Cardiac septum (tissue), 1 donor: ENCODE measurements at places on chromosomes 1 and 21. TPM values are rescaled to one million over a fixed set of nuclear protein-coding genes. Genes with fewer than 3 reads are reported as not detected.
A peak's percentile ranks its signal among the peaks of the same experiment; 100 is the strongest.

GRCh38 chr1:109988349-109988914, 3.9 kb downstream of the AHCYL1 start:
- DNase-seq = no peak

Gene ALG14
- total RNA-seq = 4.7 TPM

GRCh38 chr1:6001992-6002576, 9.9 kb upstream of the NPHP4 start:
- peak; percentile 73 for DNase-seq

- no peak for DNase-seq
Measured at GRCh38 chr1:92567211-92567868, 80.6 kb upstream of the GFI1 start.

DNA sequence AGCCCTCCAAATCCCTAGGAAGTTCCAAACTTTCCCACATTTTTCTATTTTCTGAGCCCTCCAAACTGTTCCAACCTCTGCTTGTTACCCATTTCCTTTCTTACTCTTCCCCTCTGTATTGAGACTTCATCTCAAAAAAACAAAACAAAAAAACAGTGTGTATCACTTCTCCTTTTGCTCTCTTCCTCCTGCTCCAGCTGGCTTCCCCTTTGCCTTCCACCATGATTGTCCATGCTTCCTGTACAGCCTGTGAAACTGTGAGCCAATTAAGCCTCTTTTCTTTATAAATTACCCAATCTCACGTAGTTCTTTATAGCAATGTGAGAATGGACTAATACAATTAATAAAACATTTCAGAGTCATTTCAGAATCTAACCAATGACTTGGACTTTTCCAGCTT, 69.6 kb upstream of the KRTAP19-8 start:
- DNase-seq = no peak

Gene KRTAP21-2
- not detected for total RNA-seq

DNA sequence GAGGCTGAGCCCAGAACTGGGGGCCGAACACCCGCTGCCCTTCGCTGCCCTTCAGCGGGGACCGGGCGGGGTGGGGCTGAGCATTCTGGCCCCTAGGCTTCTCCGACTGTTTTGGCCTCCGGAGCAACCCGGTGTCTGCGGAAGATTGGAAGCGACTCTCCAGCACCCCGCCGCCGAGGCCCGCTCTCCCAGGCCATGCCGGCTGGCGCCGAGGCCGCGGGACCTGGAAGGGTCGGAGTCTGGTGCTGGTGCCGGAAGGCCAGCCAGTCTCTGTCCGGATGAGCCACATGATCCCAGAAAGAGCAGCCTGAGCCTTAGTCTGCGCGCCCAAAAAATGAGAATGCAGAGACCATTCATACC, 272.0 kb downstream of the FOXD2 start:
- no peak for DNase-seq

Gene GREM2
- total RNA-seq = not detected

Gene VWA5B1
- not detected for total RNA-seq

Gene SPRR1A
- not detected for total RNA-seq

DNA sequence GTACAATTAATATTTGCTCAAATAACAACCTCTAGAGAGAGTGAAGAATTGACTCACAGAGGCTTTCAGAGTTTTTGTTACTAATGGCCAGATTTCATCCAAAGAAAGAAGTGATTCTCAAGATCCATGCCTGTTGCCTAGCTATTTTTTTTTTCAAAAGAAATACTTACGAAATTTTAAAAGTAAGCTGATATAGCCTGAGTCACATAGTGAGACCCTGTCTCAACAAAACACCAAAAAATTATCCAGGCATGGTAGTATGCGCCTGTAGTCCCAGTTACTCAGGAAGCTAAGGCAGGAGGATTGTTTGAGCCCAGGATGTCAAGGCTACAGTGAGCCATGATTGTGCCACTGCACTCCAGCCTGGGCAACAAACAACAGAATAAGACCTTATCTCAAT, 14.6 kb downstream of the PALMD start:
- no peak for DNase-seq

DNA sequence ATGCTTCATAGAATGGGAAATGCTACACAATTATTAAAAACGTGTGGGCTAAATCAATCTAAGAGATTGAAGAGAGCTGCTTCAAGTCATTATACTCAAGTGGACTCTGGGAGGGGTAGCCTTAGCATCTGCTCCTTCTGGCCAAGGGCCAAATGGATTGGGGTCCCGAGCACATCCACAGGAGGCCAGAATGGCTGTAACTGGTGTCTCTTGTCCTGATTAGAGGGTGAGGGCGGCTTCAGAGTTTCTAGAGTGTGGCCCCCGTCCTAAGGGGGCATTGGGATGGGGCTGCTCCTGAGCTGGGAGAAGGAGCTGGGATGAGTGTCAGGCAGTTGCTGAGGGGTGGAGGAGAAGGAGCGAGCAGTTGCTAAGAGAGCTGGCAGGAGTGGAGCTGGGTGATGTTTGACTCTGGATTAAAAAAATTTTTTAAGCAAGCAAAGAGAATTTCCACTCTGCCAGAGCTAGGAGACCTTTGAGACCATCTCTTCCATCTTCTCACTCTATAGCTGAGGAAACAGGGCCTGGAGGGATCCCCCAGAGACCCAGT, 71.3 kb upstream of the TLR5 start:
- peak; percentile 24 for DNase-seq
